ENCODE measurements at places on chromosomes 3 and 15.

GRCh38 chr3:133457465-133458067 is 57.7 kb downstream of the BFSP2 start:
- no peak for DNase-seq

- DNase-seq = no peak
Observed at GRCh38 chr3:195446359-195446758, 3.5 kb upstream of the ACAP2 start.

- no peak for DNase-seq
Observed at GRCh38 chr3:183911763-183912506, 27.3 kb upstream of the PARL start.

DNA sequence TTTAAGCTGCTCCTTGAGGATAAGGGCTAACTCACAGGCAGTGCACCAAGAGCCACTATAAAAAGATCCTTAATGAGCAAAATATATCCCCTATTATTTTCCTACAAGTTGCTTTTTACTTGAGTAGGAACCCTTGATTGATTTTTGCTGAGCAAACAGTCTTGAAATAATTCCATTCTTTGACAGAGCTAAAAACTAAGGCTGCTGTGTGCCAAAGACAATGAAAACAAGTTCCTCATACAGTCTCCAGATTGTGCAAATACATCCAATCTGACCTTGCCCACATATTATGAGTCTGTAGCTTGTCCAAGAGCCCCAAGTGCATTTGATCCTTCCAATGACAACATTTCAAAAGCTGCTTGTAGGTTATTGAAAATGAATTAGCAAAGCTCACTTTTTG is 15.0 kb downstream of the PRKAR2A start:
- DNase-seq = no peak

DNA sequence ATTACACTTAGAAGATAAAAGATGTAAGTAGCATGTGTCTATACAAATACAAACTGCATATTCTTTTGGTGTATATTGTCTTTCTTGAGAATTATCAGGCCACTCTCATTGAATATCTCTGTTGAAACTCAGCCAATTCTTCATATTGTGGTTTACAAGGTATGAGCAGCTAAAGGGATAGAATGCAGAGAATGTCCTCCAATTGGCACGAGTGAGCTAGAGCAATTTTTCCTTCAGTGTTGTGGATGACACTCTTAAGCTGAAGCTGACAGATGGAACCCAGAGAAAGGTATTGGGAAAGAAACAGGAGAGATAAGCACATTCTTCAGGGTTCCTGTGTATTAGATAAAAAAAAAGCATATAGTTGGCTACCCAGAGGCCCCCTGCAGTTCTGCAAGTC is 453.1 kb downstream of the EPHA3 start:
- peak; percentile 43 for DNase-seq

DNA sequence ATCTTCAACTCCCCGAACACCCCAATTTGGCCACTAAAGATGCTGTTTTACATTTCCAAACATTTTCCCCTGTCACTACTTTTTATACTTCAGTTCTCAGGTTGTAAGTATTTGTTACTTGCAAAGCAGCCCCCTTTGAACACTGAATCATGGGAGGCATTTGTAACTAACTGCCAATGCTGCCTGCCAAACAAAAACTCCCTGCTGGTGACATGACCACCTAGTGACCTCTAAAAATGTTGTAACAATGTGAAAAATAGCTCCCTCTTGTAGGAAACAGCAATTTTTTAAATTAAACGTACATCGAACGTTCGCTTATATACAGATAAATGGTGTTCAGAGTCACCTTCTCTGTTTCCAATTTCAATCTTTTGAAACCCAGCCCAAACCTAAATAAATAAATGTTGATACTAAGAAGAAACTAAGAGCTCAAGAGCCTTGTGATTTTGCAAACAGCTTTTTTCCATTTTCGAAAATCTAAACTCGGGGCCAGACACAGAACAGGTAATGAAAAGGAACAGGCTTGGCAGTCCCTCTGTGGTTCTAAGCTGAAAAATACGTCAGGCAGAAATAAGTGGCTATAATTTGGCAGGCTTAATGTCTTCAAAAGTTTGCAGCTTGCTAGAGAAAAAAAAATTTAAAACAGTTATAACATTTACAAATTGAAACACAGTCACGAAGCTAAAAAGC is 268.6 kb upstream of the WNT5A start:
- no peak for DNase-seq

DNA sequence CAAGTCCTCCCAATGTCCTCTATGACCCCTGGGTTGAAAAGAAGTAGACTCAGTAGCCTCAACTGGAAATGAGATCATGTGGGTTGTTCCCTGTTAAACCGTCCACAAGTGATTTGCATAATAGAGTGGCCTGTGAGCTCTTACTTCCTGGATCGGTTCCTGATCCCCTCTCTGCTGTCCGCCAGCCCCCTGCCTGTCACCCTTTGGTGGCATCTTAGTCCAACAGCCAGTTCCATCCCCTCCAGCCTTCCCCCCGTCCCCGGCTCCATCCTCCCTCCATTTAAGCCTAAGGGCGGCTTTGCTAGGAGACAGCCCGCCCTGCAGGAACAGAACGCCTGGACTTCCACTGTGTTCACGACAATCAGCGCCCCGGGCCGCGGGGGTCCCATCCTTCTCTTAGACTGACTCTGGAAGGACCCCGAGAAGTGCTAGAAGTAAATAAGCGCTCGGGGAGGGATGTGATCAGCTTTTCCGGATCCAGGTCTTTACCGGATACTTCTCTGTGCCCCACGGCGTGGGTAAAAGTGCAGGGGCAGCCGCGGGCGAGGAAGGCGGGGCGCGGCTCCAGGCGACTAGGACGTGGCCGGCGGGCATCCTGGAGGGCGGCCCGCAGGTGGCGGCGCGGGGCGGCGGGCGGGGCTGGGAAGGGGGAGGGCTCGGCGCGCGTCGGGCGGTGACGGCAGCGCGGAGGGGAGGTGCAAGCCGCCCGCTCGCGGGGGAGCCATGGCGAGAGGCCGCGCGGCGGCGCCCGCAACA is 51.2 kb upstream of the ULK4 start:
- DNase-seq = no peak

DNA sequence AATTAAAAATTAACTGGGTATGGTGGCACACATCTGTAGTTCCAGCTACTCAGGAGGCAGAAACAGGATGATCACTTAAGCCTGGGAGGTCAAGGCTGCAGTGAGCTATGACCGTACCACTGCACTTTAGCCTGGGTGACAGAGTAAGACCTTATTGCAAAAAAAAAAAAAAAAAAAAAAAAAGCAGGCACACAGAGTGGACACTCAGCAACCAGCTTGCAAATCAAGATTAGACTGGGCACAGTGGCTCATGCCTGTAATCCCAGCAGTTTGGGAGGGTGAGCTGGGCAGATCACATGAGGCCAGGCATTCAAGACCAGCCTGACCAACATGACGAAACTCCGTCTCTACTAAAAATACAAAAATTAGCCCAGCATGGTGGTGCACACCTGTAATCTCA is 5.4 kb downstream of the CLN6 start:
- DNase-seq = no peak

DNA sequence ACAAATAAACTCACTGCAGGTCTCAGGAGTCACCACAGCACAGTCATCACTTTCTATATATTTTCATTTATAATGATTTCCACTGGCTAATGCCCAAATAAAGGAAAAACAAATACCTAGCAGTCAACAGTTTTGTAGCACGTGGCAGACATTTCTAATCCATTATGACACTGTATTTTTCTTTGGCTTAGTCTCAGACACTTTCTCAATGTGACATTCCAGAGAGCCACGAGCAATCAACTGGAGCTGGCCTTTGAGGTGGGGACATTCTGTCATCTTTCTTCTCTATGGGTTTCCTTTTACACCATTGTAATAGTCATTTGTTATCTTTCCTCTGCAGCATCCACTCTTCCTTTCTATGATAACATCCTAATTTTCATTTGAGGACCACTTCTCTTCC is 119.7 kb downstream of the WNT5A start:
- DNase-seq = no peak

DNA sequence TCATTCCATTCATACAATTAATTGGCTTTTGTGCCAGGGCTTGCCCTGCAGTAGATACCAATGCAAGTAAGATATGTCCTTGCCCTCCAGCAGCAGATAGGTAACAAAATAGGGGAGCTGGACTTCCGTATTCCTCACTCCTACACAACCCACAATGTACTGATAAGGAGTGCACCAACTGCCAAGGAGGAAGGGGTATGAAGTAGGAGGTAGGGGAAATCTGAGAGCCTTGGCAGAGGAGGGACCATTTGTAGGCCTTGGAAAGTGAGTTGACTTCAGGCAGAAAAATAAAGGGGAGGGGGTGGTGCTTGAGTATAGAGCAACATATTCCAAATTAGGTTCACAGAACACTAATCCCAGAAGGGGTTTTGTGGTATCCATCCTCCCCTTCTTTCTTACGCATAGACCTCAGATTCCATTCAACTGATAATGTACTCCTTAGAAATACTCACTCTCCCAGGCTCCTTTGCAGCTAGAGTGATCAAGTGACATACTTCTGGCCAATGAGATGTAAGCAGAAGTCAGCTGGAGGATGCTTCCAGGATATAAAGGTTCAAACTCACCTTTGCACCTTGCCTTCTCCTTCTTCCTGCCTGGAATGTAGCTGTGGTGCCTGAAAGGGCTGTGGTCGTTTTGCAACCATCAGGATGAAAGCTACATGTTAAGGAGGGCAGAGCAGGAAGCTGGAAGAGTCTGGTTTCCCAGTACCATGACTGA is 127.1 kb upstream of the SMAD3 start:
- no peak for DNase-seq

GRCh38 chr15:78272316-78272715 is 8.0 kb downstream of the DNAJA4 start:
- DNase-seq = no peak

GRCh38 chr3:37913522-37913921 is 51.8 kb downstream of the CTDSPL start:
- DNase-seq = no peak

GRCh38 chr3:195609229-195609628 is 25.5 kb upstream of the APOD start:
- DNase-seq = no peak

DNA sequence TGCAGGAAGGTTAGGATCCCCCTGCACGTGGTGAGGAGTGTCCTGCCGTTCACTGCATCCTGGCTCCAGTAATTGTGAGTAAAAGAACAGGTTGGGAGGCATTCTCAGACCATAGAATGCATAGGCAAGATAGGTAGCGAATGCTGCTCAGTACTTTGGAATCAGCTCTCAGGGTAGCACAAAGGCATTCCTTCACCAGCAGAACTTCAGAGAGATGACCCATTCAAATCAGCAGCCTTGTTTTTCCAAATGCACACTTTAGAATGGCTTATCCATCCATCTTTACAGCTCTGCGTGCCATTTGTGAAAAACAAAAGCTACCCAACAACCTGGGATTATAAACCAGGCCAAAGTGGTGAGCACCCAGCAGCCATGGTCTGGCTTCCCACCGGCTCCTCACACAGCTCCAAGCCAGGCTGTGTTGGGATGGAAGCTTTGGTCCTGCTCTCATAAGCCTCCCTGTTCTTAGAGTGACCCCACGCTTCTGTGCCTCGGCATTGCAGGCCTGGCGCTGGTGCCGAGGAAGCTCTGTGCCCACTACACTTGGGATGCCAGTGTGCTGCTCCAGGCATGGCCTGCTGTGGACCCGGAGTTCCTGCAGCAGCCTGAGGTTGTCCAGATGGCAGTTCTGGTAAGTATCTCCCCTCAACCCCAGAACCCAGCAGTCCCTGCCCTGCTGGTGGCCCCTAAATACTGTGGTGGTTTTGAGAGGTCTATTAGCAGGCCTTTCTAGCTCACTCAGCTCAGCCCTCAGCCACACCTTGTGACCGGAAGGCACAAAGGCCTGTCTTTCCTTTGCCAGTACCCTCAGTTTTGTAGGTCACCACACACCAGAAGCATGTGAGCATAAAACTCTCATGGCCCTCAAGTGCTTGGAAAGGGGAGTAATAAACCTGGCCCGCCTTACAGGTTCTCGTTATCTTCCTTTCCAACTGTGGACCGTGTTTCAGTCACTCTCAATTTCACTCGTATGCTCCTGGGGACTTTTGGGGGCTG is 52.9 kb upstream of the LIMD1 start:
- DNase-seq = no peak

DNA sequence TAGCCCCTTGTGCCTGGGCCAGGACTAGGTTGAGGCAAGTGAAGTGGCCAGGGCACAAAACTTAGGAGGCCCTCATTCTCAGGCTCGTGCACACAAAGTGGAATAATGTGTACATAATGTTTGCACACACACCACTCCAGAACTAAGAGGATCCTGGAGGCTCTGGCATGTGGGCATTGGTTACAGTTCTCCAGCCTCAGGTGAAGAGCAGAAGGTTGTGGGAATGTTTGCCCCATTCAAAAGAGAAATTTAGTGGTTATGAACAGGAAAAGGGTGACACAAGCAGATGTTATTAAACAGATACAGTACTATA is 31.3 kb downstream of the ASB7 start:
- no peak for DNase-seq

- no peak for DNase-seq
Observed at GRCh38 chr3:105829229-105829628, 39.6 kb downstream of the CBLB start.

DNA sequence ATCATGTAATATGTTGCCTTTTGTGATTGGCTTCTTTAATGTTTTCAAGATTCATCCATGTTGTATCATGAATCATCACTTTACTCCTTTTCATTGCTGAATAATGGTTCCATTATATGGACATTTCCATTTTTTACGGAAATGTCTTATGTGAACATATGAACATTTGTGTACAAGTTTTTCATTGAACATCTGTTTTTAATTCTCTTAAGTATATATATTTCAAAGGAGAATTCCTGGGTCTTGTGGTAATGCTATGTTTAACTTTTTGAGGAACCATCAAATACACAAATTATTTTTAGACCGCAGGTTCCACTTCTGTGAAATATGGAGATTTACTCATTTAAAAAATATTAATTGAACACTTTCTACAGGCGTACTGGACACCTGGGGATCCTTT is 85.7 kb downstream of the ARIH1 start:
- no peak for DNase-seq

DNA sequence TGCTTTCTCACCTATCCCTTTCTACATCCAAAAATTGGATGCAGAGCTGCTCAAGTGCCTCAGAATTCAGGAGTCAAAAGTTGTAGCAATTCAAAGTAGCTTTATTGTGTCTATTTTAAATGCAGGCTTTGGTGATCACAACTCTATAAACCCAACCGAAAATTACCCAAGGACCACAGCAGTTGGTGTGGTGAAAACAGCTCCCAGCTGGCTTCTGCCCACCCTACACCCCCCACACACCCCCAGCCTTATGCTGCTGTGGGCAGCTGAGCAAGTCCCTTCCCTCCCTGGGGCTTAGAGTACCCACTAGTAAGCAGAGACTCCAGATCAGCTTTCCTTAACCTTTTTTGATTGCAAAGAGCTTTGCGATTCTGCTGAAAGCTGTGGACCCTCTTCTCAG is 5.8 kb upstream of the HES1 start:
- no peak for DNase-seq

DNA sequence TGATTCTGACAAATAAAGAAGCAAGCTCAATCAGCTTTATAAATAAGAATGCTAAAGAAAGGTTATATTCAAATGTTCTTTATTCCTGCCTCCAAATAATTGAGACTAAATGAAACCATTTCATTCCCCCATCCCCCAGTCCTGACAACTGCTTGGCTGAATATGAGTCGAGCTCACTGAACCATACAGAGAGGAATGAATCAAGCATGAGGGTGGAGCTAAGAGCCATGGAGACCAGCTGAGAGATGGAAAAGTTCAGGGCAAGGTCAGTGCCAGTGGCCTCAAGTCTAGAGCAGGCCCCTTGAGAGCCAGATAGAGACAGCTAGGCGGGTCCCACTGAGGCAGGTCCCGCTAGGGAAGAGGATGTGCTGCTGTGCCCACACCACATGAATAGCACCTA is 188.7 kb upstream of the EIF1B start:
- DNase-seq = no peak

All from skeletal muscle cell (primary cell).